Activated CD4-positive, alpha-beta T cell treated with anti-CD3 and anti-CD28 coated beads for 36 hours (primary cell): ENCODE measurements at places on chromosomes 12 and 14.

DNA sequence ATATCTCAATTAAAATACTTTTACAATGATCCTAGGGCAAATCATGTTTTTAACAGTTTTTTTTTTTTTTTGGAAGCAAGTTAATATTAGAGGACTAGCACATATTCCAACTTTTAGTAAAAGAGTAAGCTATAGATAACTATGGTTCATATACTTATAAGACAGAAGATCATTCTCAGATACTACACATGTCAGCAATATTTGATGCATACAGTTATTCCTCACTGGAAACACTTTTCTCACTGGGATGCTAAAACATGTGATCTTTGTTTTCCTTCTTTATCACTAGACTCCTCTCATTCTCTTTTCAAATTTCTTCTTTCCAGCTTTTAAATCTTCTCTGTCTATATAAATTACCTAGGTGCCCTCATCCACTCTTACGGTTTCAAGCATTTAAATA lies 1020.4 kb upstream of the FBXO33 start:
- no peaks in the 10 kb centered on the region for H3K4me1 ChIP-seq
- H3K27me3 ChIP-seq = no peaks in the 10 kb centered on the region
- H3K36me3 ChIP-seq = no peaks in the 10 kb centered on the region
- DNase-seq = no peak

GRCh38 chr12:116265351-116266147 lies 11.9 kb downstream of the MED13L start:
- no peaks in the 10 kb centered on the region for H3K27me3 ChIP-seq
- DNase-seq = no peak
- peaks cover 46% of the 10 kb centered on the region for H3K4me1 ChIP-seq
- H3K36me3 ChIP-seq = no peaks in the 10 kb centered on the region

- no peak for DNase-seq
- H3K4me1 ChIP-seq = no peaks in the 10 kb centered on the region
- no peak overlapping the region for H3K27ac ChIP-seq
- no peaks in the 10 kb centered on the region for H3K36me3 ChIP-seq
- peaks cover 6% of the 10 kb centered on the region for H3K27me3 ChIP-seq
Measured at GRCh38 chr12:124131659-124132058, 158.6 kb downstream of the ZNF664 start.

GRCh38 chr12:10457760-10458159 lies 4.6 kb upstream of the KLRC1 start:
- H3K27ac ChIP-seq = no peak overlapping the region
- H3K27me3 ChIP-seq = peaks cover 14% of the 10 kb centered on the region
- DNase-seq = no peak
- H3K4me3 ChIP-seq = no peak overlapping the region
- H3K36me3 ChIP-seq = no peaks in the 10 kb centered on the region

DNA sequence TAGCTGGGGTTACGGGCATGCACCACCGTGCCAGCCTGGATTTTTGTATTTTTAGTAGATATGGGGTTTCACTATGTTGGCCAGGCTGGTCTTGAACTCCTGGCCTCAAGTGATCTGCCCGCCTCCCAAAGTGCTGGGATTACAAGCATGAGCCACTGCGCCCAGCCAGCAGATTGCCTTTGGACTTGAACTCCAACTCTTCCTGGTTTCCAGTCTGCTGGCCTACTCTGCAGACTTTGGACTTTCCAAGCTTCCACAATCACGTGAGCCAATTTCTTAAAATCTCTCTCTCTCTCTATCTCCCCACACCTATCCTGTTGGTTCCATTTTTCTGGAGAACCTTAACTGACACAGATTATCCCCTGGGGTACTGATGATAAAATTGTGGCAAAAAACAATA lies 55.0 kb downstream of the EMP1 start:
- H3K36me3 ChIP-seq = no peaks in the 10 kb centered on the region
- H3K4me1 ChIP-seq = peaks cover 3% of the 10 kb centered on the region
- no peak overlapping the region for H3K27ac ChIP-seq
- H3K4me3 ChIP-seq = no peak overlapping the region
- peaks cover 5% of the 10 kb centered on the region for H3K27me3 ChIP-seq
